ENCODE measurements at places on chromosomes 16 and 17.
A peak's percentile ranks its signal among the peaks of the same experiment; 100 is the strongest.

DNA sequence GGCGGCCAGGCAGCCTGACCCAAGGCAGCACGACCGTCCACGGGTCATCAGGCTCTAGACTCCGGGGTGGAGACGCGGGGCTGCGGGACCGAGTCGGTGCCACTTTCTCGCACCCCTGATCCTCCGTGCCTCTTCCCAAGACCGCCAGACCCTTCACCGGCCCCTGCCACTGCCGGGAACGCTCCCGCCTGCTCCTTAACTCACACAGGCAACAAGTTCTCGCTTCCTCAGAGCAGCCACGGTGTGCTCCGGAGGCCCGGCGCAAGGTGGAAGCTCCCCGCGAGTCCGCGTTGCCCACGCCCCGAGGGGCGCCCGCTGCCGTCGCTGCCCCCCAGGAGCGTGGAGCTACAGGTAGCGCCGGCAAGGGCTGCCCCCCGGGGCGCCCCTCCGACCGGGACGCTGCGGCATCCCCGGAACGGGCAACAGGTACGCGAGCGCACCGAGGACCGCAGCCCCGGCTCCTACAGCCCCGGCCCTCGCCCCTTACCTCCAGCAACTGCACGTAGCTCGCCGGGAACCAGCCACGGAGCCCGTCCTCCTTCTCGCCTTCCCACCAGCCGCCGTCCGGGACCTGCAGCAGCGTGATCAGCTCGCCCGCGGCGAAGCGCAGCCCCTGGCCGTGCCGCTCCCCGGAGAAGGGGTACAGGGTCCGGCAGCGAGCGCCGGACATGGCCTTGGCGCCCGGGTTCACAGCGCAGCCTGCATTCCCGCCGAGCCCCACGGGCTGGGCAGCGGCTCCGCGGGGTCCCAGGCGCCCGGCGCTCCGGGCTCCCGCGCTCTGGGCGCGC lies 491 bp downstream of the GAS7 start:
- DNase-seq = peak; percentile 18

DNA sequence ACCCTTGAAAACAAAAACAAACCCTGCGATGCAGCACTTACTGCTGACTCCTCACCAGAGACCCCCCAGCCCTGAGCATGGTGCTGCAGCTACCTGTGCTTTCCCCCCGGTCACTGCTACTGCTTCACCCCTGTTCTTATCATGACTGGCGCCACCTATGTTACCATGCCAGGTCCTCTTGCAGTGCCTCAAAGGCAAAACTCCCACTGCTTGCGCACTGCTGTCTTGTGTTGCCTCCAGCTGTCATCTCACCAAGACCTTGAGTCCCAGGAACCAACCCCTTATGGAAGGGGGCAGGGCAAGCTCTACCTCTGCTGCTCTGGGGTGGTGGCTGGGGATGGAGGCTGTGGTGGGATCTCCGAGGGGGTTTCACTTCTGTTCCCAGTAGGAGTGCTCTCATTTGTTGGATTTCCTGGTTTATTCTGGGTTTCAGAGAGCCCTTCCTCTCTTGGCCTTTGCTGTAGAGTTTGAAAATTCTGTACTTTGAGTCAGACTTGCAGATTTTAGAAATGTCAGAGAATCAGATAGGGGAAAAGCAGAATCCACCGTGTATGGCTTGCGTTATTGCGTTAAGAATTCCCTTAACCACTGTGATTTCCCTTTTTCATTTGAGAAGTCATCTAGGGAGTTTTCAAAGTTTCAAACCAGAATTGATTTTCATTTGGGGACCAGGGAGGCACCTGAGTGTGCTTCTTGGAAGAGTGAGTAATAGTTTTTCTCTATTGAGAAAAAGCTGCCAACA lies 96.6 kb downstream of the SPECC1 start:
- DNase-seq = no peak

GRCh38 chr17:27391427-27391826 lies 64.8 kb upstream of the KSR1 start:
- no peak for DNase-seq

DNA sequence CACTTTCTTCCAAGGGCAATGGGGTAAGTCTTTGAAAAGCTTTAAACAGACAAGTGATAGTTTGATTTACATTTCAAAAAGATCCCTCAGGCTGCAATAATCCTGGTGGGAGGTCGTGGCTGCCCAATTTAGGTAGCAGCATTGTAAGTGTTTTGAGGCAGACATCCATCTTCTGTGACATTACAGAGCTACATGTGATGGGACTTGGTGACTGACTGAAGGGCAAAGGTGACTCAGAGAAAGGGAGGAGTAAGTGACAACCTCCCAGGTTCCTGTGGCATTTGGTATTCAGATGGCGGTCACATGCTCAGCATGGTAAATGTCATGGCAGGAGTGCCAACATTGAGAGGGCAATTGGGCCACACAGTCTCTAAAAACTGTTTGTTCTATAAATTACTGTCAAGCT lies 26.5 kb downstream of the STAT3 start:
- DNase-seq = peak; percentile 56

GRCh38 chr17:21033350-21033749 lies 9.5 kb downstream of the USP22 start:
- DNase-seq = no peak

GRCh38 chr17:77212081-77212832 lies 71.5 kb downstream of the SEC14L1 start:
- DNase-seq = no peak

- peak; percentile 66 for DNase-seq
Observed at GRCh38 chr16:67537270-67537635, 8.6 kb downstream of the RIPOR1 start.

- DNase-seq = no peak
Observed at GRCh38 chr17:4711661-4712181, 1.3 kb downstream of the ARRB2 start.

DNA sequence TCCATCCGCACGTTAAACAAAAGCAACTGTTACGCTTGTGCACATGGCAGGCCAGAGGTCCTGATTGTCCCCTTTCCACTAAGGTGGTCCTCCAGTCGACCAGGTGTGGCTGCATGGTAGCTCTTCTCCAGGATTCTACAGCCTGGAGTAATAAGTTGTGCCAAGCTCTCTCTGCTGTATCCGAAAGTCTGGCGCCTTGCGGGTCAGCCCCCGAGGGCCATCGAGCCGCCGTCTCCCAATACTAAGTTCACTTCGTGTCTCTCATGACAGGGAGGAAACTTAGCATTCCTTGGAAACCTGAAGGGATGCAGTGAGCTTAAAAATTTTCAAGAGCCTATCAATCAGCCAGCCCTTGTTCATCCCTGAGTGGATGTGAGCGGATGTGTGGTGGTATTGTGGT lies 5.3 kb upstream of the ENDOV start:
- DNase-seq = no peak

DNA sequence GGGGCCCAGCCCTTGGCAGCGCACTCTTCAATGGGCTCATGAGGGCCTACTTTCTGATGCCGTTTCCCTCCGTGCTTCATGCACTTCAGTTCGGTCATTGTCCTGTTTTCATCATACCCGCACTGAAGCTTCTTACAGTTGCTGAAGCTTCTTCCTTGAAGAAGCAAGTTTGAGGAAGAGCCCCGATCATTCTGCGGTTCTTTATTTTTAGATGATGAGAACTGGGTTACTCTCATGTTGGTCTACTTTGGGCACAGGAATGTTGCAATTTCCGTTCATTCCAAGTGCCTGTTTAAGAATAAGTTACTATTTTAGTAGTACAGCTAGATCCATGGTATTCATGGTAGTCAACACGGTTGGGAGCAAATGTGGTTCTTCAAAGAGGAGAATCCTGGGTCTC lies 587.7 kb upstream of the HSBP1 start:
- DNase-seq = no peak

DNA sequence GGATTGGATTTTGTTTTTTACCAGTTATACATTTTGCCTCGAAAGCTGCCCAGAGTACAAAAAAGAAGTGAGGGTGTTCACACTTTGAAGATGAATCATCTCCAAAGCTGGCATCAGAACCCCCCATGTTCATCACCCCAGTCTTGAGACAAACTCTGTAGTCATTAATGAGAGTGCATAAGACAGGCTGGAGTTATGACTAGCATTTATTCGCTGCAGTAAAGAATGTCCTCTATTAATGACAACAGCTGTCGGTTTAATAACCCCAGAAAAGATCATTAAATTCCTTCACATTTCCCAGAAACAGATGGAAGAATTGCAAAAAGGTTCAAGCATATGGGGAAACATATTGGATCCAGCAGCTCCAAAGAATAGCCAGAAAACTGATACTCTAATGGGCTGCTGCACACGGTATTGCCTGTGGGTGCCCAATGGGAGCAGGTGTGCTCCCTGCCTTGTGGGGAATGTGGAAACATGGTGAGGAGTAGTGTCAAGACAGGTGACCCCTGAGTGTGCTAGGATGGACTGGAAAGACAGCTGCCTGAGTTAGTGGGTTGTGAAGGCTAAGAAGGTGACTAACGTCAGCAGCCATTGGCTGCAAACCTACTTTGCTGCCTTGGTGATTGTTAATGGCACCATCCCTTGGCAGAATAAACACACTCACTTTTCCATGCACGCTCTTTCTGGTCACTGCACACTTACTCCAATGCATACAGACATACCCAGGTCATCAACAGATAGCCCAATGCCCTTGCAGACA lies 81.9 kb downstream of the AIPL1 start:
- no peak for DNase-seq

- no peak for DNase-seq
Observed at GRCh38 chr16:54285414-54286089, 1.0 kb downstream of the IRX3 start.

DNA sequence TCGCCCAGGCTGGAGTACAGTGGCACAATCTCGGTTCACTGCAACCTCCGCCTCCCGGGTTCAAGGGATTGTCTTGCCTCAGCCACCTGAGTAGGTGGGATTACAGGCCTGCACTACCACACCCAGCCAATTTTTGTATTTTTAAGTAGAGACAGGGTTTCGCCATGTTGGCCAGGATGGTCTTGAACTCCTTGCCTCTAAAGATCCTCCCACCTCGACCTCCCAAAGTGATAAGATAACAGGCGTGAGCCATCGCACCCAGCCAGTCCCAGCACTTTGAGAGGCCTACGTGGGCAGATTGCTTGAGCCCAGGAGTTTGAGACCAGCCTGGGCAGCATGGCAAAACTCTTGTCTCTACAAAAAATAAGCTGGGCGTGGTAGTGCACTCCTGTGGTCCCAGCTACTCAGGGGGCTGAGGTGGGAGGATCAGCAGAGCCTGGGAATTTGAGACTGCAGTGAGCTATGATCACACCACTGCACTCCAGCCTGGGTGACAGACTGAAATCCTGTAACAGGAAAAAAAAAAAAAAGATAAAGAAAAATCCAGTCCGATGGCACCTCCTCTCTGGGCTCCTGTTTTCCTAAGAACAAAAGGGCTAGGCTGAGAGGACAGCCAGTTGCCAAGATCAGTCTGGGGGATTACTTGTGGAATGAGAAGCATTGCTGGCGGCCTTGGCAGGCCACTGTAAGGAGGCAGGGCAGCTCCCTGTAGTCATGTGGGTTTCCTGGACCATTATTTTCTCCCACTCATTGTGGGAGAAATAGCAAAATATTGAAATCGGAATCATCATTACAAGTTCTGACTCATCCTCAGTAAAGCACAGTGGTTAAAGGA lies 3.0 kb upstream of the PIPOX start:
- DNase-seq = no peak

DNA sequence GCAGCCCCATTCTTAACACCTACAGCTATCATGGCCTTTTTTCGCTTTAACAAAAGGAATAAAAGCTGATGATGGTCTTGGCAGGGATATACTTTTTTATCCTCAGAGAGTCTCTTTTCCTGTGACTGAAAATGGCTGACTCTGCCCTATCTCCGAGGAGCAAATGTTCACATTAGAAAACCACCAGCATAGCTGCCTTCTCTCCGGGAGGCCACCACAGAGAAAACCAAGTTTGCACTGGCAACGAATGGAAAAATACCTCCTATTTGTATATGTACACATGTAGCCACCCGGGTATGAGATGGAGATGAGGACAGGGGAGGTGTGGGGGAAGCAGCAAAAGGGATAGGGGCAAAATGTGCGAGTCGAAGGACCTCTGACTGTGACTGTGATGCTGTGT lies 88.2 kb downstream of the STX8 start:
- no peak for DNase-seq

GRCh38 chr17:29004081-29004692 lies 1.6 kb downstream of the SEZ6 start:
- DNase-seq = no peak

GRCh38 chr17:45227101-45227925 lies 5.6 kb downstream of the FMNL1 start:
- DNase-seq = peak; percentile 42

GRCh38 chr16:85010931-85011845 lies at the start of gene ZDHHC7:
ZDHHC7 (minus strand) TSS chr16:85011535; CDS start chr16:84990618, 20,917 bp downstream.
- DNase-seq = peak; percentile 91

- DNase-seq = peak; percentile 52
Observed at GRCh38 chr17:20073055-20073979, 64.2 kb downstream of the SPECC1 start.

DNA sequence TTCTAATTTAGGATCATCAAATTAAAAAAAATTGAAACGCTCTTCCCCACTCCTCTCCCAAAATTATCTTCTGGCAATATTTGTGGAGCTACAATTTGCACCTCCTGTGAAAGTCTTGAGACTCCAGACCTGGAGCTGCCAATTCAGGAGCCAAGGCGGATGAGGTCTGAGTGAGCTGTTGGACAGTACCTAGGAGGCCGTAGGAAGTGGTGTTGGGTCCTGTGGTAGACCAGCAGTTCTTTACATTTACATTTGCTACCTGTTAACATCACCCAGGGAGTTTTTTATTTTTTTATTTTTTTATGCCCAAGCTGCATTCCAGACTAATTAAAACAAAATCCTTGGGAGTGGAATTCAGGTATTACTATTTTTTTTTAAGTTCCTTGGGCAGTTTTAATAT lies 271.0 kb downstream of the PHKB start:
- DNase-seq = no peak

DNA sequence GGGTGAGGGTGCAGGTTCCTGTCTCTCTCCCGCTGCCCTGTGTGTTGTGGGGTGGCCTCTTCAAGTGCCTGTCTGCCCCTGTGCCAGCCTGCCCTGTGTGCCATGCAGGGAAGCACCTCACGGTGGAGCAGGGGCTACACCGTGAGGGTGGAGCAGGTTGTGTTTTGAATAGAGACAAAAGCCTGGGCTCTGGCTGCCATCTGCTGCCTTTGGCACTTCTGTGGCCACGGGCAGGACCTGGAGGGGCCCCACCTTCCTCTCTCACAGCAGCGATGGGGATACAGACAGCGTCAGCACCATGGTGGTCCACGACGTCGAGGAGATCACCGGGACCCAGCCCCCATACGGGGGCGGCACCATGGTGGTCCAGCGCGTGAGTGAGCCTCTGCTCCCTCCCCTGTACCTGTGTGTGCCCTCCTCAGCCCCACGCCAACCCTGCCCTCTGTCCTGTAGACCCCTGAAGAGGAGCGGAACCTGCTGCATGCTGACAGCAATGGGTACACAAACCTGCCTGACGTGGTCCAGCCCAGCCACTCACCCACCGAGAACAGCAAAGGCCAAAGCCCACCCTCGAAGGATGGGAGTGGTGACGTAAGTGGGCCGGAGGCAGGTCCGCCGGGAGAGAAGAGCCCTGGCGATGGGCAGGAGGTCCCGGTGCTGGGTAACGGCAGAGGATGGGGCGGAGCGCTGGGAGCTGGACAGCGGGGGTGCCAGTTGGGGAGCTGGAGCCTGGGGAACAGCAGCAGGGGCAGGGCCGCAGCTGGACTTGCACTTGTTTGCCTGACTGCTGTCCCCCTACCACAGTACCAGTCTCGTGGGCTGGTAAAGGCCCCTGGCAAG lies 5.4 kb upstream of the C17orf107 start:
- DNase-seq = no peak

GRCh38 chr17:74646231-74646630 lies 22.7 kb upstream of the CD300E start:
- DNase-seq = no peak

- no peak for DNase-seq
Observed at GRCh38 chr16:70432356-70432722, 6.6 kb downstream of the ST3GAL2 start.

GRCh38 chr17:10648956-10649355 lies 8.2 kb downstream of the MYH3 start:
- no peak for DNase-seq

GRCh38 chr16:47611042-47611441 lies 149.9 kb downstream of the PHKB start:
- DNase-seq = no peak

Measured in stimulated activated CD4-positive, alpha-beta T cell treated with anti-CD3 and anti-CD28 coated beads, Interleukin-15, amount 100 ng/mL, for 24 hours (primary cell).